ENCODE measurements at places on chromosomes 5 and 9.

- no peak for DNase-seq
Observed at GRCh38 chr9:126125177-126125576, 201.5 kb upstream of the MVB12B start.

DNA sequence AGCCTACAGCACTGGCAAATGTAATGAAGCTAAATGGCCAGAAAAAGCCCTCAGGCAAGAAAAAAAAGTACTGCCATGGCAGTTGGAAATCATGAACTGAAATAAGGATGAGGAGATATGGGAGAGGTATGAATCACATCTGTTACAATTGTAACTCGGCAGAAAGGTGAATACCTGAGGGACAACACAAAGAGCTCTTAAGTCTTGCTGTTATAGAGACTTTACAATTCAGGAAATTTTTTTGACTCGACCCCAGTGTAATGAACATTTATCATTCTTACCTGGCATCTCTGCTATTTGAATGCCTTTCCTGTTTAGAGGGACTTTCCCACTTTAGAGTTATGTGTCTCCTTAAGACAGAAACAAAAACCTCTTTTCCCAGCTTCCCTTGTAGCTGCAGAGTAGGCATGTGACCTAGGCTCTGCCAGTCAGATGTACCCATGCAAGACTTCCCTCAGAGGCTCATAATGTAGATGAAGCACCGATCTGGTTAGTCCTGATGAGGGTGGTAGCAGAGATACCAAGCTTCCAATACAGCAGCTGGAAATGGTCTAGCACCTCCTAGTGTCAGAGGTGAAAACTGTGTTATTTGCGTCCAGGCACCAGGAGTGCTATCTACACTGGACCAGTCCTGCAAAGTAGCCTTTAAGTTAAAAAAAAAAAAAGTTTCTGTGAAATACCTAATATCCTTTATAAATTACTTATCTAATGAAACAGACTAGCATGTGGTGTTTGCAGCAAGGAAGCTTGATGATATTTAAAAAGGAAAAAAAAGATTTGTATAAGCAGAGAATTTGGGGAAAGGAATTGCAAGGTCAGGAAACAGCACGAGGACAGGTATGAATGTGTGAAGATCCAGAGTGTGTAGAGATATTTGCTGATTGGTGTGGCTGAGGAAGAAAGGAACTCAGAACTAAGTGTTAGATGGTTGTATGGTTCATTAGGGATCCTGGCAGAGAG is 146.9 kb upstream of the SLC1A3 start:
- no peak for DNase-seq

- DNase-seq: no peak
Observed at GRCh38 chr9:130931508-130932254, 7.4 kb downstream of the FIBCD1 start.

DNA sequence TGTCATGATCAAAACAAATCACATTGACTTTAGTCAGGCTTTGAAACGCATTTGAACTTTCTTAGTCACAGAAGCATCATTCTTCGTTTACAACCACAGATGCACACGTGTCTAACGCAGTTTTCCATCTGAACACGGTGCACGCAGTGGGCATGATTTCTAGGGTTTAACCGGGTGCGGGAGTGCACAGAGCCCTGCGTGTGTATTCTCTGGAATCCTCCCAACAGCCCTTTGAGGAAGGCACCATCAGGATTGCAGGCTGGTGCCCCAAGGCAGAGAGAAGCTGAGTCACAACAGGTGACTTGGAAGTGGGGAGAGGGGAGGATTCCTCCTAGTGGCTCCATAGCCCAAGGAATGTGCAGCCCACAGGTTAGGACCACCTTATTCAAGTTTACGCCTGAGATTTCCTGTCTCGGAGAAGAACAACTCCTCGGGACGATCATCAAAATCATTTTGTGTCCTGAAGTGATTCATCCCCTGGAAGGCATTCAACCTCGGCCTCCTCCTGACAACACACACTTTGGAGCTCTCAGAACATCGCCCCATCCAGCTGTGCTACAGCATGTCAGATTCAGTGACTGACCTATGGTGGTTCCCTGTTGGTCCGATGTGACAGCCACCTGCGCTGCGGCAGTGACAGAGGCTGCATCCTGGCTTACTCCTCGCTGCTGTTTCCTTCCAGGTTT is 13.1 kb downstream of the ROPN1L start:
- no peak for DNase-seq

GRCh38 chr5:172713113-172713808 is 57.7 kb downstream of the DUSP1 start:
- DNase-seq: peak; percentile 83

DNA sequence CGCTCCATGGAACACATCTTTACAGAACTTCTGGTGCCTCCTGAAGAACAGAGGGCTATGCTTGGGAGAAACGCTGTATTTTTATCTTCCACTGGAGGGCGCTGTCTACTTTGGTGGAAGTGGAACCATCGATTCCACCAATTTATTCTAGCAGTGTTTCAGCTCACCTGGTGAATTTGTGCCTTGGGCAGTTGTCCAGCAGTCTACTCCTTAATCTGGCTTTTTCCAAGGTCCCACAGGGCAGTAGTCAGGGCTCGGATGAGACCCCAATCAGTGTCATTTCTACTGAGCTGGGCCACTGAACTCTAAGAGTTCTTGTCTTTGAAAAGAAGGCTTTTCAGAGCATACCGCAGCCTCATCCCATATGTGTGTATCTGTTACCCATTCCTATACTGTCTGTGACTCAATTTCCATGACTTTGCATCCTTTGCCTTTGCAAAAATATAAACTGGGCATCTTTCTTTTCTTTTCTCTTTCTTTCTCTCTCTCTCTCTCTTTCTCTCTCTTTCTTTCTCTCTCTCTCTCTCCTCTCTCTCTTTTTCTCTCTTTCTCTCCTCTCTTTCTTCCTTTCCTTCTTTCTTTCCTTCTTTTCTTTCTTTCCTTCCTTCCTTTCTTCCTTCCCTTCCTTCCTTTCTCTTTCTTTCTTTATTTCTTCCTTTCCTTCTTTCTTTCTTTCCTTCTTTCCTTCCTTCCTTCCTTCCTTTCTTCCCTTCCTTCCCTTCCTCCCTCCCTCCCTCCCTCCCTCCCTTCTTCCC is 138.4 kb upstream of the ZNF618 start:
- DNase-seq: peak; percentile 33

DNA sequence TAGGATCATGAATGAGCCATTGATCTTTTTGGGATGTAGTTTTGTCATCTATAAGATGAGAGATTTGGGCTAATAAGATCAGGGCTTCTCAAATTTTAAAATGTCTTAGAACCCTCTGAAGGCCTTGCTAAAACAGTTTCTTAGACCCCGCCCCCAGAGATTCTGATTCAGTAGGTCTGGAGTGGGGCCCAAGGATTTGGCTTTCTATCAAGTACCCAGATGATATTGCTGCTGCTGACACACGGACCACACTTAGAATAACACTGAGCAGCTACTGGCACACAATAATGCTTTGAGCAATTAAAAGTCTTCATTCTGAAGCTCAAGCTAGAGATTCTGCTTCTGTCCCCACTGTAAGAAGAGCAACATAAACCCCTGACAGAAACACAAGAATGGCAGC is 216.7 kb downstream of the SMARCA2 start:
- DNase-seq: no peak

DNA sequence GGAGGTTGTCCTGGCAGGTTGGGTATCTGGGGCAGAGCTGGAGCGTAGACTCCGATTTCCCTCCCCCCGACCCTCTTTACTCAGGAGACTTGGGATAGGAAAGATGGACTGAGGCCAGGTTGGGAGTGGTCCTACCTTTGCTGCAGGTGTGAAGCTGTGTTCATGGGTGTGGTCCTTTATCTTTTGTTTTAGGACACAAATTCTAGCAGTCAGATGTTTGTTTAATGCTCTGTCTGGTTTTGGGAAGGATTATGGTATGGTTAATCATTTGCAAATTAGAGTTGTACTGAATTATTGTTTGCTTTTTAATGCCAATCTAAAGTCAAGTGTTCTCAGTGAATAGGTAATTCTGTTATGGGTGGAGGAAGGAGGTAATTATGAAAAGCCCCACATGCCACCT is 14.1 kb upstream of the FAM120AOS start:
- no peak for DNase-seq

GRCh38 chr5:40404613-40405012 is 275.1 kb upstream of the PTGER4 start:
- no peak for DNase-seq

DNA sequence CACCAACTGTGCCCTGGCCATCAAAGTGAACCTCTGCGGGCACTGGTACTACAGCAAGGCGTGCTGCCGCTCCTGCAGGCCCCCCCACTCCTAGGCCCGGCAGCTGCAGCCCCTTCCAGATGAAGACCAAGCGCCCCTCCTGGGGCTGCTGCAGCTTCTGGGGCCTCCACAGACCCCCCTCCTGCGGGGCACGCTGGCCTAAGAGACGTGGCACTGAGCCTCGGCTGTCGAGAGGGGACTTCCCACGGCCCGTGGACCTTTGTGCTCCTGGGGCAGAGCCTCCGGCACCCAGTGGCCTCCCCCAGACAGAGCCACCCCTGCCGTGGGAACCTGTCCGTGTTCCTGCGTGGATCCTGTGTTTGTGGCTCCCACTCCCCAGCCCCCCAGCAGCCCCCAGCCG is 34.4 kb downstream of the FAM163B start:
- no peak for DNase-seq

GRCh38 chr9:137114613-137115393 is at the start of gene DPP7:
Gene DPP7, minus strand, starts transcription at chr9:137114733. Its CDS starts 20 bp downstream, at chr9:137114713.
- peak; percentile 88 for DNase-seq

GRCh38 chr9:92242260-92243136 is 51.0 kb downstream of the IARS1 start:
- DNase-seq: no peak

DNA sequence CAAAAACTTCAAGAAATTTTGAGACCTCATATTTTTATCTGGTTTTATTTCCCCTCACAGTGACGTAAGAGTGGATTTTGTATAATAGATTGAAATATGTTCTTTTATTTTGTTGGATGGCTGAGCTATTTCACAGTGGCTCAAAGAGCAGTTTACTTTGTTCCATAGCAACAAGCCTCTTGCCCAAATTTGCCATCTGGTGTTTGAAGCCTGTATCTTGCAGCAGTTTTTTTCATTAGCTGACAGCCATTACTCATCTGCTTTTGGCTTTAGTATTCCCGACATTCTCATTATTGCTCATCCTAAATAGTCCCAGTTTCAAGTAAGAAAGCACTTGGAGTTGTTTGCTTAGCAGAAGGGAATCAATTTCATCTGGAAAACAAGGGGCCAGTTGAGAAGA is 36.3 kb downstream of the GDA start:
- no peak for DNase-seq

DNA sequence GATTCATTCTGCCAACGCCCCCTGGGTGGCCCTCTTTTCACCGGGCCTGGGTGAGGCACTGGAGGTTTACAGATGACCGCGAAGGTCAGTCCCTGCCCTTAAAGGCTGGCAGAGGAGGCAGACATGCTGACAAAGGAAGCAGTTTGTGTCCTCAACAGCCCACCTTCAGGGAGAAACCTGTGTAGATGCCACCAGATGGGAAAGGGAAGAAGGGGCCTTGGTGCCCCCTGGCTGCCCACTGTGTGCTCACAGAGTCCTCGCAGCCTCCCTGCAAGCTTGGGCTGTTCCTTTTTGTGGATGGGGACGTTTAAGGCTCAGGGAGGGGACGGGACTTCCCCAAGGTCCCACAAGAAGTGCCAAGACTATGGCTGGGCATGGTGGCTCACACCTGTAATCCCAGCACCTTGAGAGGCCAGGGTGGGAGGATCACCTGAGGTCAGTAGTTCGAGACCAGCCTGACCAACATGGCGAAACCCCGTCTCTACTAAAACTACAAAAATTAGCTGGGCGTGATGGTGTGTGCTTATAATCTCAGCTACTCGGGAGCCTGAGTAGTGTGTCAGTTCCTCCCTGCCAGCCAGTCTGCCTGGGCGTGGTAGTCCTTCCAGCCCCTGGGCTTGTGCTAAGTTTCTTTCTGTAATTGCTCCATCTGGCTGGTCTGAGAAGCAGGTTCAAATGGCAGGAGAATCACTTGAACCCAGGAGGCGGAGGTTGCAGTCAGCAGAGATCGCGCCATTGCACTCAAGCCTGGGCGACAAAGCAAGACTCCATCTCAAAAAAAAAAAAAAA is 36.2 kb downstream of the NEK6 start:
- DNase-seq: no peak

- DNase-seq: no peak
Observed at GRCh38 chr9:86902991-86903733, 44.1 kb downstream of the GAS1 start.

GRCh38 chr9:98085944-98086343 is 29.4 kb downstream of the NANS start:
- no peak for DNase-seq

- no peak for DNase-seq
Observed at GRCh38 chr5:38433160-38433861, 123.1 kb downstream of the LIFR start.

DNA sequence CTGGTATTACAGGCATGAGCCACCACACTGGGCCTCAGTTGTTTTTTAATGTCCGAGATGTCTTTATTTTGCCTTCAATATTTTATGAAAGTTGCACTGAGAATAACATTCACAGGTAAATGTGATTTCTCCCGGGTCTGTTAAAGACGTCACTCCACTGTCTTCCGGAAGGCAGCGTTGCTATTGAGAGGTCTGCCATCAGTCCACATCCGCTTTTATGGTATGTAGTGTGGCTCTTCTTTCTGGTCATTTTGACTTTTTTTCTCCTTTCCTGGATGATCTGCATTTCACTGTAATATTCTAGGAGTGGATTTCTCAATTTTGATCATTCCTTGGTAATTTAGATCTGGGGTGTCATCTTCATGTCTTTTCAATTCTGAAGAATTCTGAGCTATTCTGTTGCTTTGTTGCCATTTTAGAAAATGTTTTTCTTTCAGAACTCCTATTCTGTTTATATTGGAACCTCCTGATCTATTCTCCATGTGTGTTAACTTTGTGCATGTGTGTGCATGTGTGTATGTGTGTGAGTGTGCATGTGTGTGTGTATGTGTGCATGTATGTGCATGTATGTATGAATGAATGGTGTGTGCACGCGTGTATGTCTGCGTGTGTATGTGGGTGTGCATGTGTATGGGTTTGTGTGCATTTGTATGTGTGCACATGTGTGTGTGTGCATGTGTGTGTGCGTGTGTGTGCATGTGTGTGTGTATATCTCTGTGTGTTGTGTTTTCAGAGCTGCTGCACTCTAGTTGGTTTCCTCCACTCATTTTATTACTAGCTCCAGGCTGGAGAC is 1.9 kb upstream of the LCN1 start:
- DNase-seq: no peak

DNA sequence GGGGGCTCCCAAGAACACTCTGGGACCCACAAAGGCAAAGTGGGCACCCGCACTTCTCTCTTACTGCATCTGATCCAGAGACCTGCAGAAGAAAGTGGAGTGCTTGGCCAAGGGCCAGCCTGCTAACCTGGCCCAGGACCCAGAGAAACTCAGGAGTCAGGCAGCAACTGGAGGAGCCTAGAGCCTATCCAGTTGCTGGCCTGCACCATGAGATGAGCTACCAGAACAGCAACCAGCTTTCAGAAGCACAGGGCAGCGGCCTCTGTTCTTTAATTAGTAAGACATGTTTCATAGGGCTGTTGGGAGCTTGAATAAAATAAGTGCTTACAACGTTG is 298.3 kb downstream of the GADD45G start:
- DNase-seq: no peak

GRCh38 chr9:12230708-12231107 is 462.5 kb upstream of the TYRP1 start:
- no peak for DNase-seq
